Stimulated activated CD8-positive, alpha-beta memory T cell treated with anti-CD3 and anti-CD28 coated beads, Interleukin-4, amount 100 ng/mL, for 1 hour (primary cell): ENCODE measurements at places on chromosomes 3 and 15.
A peak's percentile ranks its signal among the peaks of the same experiment; 100 is the strongest.

- DNase-seq = no peak
Measured at GRCh38 chr3:94043285-94043684, 14.9 kb upstream of the STX19 start.

DNA sequence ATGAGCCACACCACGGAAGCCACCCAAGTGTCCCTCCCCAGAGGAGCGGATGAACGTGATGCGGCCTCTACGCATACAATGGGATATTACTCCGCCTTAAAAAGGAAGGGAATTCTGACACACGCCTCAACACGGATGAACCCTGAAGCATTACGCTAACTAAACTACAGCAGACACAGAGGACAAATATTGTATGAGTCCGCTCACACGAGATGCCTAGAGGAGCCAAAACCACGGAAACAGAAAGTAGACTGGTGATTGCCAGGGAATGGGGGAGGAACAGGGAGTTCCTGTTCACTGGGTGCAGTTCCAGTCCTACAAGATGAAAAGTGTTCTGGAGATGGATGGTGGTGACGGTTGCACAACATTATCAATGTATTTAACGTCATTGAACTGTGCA lies 32.7 kb downstream of the SRGAP3 start:
- no peak for DNase-seq

DNA sequence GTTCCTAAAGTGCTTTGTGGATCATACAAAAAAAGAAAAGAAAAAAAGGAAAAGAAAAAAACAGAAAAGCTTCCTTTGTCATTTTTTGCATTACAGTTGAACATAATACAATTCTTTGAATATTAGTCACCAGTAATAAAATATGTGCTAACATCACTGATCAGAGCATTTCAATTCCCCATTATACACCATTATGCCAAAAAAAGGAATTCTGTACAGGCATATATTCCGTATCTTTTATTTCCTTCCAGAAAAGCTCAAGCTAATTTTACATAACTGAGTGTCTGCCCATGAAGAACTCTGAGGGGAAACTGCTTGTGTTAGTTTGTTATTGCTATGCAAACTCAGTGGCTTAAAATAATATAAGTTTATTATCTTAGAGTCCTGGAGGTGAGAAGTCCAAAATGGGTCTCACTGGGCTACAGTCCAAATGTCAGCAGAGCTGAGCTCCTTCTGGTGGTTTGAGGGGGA lies 377.9 kb downstream of the GAP43 start:
- DNase-seq = no peak

DNA sequence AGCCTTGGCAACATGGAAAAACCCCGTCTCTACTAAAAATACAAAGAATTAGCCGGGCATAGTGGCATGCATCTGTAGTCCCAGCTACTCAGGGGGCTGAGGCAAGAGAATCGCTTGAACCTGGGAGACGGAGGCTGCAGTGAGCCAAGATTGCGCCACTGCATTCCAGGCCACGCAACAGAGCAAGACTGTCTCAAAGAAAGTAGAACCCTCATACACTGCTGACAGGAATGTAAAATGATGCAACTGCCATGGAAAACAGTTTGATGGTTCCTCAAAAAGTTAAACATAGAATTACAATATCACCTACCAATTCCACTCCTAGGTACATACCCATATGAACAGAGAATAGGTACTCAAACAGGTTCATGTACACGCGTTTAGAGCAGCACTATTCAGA lies 158.9 kb downstream of the TBC1D5 start:
- DNase-seq = no peak

DNA sequence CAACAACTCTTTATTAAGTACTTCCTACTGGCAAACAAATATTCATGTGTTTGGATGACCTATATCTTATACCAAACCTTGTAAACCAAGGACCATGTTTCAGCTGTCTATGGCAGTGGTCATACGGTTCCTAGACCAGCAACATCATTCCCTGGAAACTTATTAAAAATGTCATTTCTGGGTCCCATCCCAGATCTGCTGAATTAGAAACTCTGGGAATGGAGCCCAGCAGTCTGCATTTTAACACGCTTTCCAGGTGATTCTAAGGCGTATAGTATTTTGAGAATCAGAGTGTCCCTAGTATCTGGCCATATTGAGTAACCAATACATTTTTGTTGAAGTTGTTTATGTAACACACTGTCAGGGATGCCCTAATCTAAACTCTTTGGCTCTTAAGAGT lies 363.4 kb upstream of the LRRC3B start:
- no peak for DNase-seq

GRCh38 chr15:62262305-62262941 lies 97.3 kb upstream of the C2CD4B start:
- no peak for DNase-seq

- DNase-seq = no peak
Measured at GRCh38 chr15:80523746-80524145, 119.6 kb downstream of the ARNT2 start.

- no peak for DNase-seq
Measured at GRCh38 chr3:180179562-180179961, 142.8 kb upstream of the PEX5L start.

GRCh38 chr15:24760066-24760465 lies 84.5 kb downstream of the NPAP1 start:
- DNase-seq = no peak

DNA sequence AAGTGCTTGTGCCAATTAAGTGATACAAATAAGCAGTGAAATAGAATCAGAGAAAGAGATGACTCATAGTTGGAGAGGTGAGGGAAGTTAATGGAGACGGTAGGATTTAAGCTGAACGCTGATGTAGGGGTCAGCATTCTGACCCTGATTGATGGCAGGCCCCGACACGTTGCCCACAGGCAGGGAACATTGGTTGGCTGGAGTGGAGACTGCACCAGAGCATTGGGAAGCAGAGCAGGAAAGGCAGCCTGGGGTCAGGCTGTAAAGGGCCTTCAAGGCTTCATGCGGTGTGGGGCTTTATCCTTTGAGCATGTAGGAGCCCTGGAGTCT lies 68.6 kb downstream of the DCUN1D1 start:
- DNase-seq = no peak

GRCh38 chr15:42409011-42409410 lies 49.7 kb downstream of the CAPN3 start:
- DNase-seq = no peak

DNA sequence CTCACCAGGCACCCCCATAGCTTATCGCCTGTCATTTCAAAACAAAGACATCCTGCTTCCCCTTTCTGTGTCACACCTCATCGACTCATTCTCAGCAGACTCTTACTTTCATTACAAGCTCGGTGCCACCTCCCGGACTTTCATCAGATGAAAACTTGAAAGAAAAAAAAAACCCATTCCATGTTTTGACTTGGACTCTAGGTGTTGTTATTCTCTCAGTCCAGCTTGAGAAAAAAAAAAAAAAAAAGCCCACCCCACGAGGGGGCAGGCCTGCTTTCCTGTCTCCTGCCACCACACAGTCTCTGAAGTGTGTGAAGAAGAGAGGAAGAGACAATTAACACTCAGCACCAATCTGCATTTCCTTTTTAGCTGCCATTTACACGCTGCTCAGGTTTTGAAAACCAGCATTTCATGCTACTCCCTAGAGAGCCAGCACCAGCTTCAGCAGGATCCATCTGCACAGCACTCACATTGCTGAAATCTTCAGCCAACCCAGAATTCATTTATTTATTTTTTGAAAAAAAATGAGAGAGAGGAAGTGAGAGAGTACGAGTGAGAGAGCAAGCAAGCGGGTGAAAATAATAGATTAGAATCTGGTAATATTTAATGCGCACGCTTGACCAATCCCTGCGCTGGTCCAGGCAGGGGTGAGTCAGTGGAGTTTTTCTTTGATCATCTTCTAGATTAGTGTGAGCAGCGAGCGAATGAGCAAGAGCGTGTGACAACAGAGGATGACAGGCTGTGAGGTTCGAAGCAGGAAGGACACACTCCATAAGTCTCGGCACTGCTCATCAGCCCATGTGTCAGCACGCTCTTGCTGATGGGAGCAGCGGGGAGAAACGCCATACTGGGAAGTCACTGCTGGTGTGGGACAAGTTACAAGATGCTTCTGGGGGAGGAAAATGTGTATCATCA lies 23.5 kb downstream of the ZNF80 start:
- no peak for DNase-seq

DNA sequence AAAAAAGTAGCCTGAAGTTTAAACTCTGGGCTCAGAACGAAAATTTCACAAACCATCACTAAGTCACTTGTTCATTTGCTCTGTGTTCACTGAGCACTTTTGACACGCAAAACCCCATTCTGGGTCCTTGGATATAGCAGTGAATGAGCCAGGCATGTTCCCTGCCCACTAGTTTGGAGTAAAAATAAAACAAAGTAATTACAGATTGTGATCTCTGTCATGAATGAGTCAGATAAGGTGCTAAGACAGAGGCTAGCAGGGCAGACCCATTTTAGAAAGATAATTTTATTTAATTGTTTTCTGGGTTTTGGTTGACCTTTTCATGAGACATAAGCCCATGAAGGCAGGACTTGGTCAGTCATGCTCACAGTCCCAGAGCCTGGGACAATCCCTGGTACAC lies 84.1 kb upstream of the ARHGEF3 start:
- DNase-seq = no peak

DNA sequence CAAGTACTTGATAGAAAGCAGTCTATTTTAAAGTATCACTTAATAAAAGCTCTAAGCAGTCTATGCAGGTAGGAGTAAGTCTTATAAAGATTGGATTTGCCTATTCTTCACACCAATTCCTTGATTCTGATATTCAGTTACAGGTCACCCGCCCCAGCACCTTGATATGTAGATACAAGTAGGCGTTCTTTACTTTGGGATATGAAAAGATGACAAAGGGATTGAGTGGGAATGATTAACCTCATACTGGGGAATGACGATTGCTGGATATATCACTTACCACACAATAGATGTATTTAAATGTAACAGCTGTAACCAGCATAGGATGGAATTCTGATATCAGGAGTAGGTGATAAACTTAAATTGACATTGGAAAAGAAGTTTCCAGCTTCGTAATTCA lies 47.1 kb downstream of the HHLA2 start:
- DNase-seq = no peak

DNA sequence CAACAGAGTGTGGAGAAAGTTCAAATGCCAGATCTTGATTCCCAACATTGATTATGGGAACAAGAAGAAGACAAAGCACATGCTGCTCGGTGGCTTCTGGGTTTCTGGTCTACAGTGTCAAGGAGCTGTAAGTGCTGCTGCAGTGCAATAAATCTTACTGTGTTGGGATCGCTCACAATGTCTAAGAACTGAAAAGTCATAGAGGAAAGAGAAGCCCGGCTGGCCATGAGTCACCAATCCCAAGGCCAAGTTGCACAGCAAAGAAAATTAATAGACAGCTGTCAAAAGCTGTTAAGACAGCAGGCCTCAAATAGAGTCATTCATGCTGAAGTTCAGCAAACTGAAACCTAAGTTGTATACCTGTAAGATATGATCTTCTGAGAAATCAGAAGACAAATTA lies 33.2 kb upstream of the SPPL2A start:
- no peak for DNase-seq

GRCh38 chr3:155852341-155852740 lies 1.9 kb downstream of the SLC33A1 start:
- DNase-seq = no peak

- no peak for DNase-seq
Measured at GRCh38 chr15:55528812-55529211, 20.8 kb upstream of the DNAAF4 start.

- no peak for DNase-seq
Measured at GRCh38 chr15:99324082-99324620, 72.9 kb downstream of the LRRC28 start.

DNA sequence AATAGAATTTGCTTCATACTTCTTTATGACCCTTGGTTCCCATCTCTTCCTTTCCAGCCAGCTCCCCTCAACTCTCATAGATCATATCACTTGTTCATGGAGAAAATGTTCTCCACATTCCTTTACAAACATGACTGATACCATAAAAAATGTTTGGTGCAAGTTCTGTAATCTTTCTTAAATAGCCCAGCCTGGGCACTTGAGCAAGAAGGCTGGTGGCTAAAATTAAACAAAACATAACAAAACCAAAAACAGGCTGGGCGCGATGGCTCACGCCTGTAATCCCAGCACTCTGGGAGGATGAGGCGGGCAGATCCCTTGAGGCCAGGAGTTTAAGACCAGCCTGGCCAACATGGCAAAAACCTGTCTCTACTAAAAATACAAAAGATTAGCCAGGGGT lies 8.9 kb upstream of the POLR2M start:
- no peak for DNase-seq

- DNase-seq = no peak
Measured at GRCh38 chr15:90294601-90295269, 29.3 kb downstream of the NGRN start.

DNA sequence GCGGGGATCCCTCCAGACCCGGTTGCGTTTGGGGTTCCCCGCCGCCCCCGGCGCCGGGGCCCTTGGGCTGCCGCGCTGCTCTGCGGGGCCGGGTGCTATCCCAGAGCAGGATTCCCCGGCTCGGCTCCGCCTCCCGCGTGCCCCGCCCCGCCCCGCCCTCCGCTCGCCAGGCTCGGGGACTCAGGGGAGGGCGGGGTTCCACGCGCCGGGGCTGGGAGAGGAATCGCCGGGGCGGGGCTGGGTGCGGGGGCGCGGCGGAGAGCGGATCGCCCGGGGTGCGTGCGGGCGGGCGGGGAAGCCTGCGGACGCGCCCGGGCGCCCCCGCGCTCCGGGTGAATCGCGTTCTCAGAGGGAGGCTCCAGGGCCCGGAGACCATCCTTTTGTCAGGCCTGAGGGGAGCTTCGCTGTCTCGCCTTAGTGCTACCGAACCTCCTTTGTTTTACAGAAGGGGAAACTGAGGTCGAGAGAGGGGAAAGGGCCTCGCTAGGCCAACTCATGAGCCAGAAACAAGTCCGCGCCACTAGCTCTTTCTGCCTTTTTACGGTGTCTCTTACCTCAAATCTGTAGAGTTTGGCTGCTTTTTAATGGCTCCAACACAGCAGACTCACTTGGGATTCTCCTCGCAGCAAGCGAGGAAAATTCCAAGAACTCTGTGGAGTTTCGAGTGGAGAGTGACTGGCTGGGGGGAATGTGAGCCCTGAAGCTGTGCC lies at the start of gene TMEM158:
Gene TMEM158, minus strand, starts transcription at position 82 of the 710 bp plus-strand sequence. CDS start 260 bp downstream, outside the sequence.
- DNase-seq = peak; percentile 16

- no peak for DNase-seq
Measured at GRCh38 chr3:14876921-14877333, 58.2 kb downstream of the FGD5 start.

GRCh38 chr3:188348435-188349244 lies 194.7 kb downstream of the LPP start:
- DNase-seq = no peak

DNA sequence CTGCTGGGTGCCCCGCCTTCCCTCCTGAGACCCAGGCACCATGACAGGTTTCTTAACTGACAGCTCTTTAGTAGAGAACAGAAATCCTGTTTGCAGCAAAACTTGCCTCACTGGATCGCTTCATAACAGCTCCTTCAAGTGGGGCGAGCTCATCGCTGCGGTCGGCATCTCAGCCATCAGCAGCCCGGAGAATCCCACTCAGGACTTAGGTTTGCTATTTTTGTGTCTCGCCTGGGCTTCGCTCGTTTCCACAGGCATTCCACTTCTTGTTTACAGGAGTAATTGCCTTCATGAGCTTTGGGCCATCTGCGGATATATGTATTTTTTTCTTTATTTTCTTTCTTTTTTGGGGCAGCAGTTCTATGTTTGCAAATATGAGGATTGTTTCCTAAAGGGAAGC lies 15.7 kb downstream of the KLF13 start:
- no peak for DNase-seq
